ENCODE measurements at places on chromosomes 1 and 21.

DNA sequence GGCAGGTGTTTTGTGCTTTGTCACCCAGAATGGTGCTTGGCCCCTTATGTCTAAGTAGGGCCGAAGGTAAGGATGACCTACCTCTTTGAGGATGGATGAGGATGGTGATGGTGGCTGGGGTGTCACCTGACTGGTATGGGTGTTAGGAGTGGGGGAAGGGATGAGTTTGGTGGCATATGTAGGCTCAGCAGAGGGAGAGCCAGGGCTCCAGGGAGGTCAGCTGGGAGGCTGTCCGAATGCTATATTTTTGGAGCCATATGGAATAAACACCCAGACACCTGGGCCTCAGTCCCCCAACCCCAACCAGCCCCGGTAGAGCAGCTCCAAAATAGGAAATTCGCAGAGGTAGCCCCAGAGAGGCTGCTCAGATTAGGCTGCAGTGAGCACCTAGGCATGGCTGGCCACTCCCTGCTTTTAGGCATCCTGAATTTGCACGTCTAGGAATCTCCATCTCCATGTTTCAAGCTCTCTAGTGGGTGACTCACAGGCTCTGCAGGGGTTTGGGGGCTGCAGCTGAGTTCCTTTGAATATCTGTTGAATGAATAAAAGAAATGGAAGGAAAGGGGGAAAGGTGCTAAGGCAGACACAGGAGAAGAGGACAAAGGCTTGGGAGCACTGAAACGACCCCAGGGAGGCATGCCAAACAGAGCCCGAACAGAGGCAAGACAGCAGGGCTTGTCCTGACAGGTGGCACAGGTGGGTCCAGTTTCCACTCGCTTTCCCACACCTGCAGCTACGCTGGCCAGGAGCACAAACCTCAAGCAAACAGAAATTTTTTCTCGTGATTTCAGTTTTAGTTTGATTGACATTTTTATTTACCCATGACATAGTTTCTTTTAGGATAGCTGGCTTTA lies 135.3 kb upstream of the EDN2 start:
- DNase-seq = no peak

DNA sequence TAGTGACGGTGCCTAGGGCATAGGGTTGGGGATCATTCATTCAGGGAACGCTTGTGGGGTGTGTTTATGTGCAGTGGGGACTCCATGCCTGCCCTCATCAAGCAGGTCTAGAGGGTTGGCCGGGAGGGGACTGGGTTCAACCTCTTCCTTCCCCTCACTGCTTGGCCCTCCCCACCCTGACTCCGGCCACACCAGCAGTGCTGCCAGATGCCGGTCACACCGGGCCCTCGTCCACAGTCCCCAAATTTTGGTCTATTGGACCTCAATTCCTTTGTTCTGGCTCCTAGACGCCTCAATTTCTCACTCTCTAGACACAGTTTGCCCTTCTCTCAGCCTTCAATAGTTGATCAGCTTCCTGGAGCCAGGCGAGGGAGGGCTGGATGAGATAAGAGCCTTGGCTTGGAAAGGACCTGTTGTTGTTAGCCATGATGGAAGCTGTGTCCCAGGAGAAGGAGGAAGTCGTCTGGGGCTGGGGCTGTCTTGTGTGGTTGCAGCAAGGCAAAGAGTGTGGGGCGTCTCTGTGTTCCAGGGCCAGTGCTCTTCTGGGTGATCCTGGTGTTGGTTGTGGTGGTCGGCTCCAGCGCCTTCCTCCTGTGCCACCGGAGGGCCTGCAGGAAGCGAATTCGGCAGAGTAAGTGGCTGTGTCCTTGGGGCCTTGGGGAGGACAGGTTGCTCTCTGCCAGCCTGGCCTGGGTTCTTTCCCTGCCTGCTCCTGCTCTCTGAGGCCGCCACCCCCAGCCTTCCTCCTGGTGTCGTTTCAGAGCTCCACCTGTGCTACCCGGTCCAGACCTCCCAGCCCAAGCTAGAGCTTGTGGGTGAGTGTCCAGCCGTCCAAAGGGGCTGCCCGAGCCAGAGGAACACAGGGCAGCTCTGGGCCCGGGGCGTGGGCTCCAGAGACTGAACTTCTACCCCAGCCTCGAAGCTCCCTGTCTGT lies 41.1 kb upstream of the TNFRSF1B start:
- DNase-seq = no peak

DNA sequence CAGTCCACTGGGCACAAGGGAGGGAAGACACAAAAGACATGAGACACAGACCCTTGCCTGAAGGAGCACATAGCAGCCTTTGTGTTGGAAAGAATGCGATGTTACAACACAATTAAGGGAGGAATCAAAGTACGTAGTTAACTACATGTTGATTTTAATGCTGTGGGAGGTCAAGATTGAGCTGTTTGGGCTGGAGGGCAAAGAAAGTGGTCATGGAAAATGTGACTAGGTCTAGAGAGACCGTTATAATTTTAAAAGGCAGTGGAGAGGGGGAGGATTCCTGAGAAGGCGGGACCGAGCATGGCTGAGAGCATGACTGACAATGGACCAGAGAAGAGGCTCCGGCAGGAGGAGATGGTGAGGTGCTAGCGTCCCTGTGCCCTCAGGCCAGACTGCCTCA lies 111.8 kb upstream of the ATP1A1 start:
- no peak for DNase-seq

DNA sequence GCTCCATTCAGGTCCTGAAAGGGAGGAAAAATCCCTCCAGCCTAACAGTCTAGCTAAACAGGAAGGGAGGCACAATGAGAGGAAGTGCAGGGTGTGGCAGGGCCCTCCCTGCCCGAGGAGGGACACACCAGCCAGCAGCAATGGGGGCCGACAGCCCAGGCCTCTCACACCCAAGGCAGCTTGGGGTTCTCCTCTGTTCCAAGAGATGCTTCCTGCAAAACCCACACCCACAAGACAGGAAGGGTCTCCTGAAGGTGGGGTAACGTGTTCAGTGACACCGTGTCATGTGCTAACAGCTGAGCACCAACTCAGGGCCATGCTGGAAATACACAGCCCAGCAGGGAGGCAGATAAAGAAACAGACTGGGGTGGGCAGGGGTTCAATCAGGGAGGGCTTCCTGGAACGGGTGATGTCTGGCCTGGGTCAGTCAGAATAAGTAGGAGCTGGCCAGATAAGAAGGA lies 10.2 kb downstream of the ECE1 start:
- DNase-seq = no peak

GRCh38 chr1:119714583-119714982 lies 2.8 kb downstream of the PHGDH start:
- no peak for DNase-seq

DNA sequence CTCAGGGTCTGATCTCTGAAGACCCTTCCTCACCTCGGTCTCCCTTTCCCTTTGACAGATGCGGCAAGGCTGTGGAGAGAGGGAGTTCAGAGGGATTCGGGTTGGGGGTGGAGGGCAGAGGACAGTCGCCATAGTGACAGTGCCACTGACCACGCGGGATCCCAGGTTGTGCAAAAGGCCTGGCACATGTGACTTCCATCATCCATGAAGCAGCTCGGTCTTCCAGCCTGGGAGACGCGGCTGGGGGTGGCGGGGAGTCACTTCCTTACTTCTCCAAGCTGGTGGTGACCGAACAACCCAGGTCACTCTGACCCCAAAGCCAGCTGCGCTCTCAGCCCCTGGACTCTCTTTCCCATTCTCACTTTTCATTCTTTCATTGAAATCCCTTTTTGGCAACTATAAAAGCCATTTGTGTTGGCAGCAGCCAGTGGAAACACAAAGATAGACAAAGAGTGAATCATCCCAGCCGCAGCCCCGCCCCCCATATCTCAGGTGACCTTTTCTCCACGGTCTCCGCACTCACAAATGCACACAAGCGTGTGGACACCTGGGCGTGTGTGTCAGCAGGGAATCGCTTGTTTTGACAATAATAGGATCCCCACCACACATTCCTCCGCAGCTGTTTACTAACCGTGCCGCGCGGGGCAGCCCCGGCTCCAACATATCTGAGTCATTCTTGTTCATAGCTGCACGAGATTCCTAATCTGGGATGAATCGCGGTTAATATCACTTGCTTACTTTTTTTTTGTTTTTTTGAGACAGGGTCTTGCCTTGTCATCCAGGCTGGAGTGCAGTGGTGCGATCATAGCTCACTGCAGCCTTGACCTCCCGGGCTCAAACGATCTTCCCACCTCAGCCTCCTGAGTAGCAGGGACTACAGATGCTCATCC lies 68.3 kb downstream of the DHRS3 start:
- DNase-seq = peak; percentile 30

GRCh38 chr1:94017155-94017829 lies 103.7 kb downstream of the ABCA4 start:
- DNase-seq = no peak

DNA sequence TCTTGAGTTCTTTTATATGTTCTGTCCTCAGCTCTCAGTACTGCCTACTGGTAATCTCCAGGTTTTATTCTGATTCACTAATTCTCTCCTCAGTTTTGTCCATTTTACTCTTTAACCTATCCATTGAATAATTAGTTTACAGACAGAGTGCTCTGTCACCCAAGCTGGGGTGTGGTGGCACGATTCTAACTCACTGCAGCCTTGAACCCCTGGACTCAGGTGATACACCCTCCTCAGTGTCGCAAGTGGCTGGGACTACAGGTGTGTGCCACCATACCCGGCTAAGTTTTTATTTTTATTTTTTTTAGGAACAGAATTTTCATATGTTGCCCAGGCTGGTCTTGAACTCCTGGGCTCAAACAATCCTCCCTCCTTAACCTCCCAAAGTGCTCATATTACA lies 14.0 kb downstream of the RAB4A start:
- no peak for DNase-seq

Measured in activated naive CD8-positive, alpha-beta T cell treated with anti-CD3 and anti-CD28 coated beads, Interleukin-2, amount 50 U/mL, for 24 hours (primary cell).